ENCODE measurements at places on chromosomes 11 and 22. TPM values are rescaled to one million over a fixed set of nuclear protein-coding genes. Genes with fewer than 3 reads are reported as not detected.

C11orf86 gene
- not detected for total RNA-seq

DNA sequence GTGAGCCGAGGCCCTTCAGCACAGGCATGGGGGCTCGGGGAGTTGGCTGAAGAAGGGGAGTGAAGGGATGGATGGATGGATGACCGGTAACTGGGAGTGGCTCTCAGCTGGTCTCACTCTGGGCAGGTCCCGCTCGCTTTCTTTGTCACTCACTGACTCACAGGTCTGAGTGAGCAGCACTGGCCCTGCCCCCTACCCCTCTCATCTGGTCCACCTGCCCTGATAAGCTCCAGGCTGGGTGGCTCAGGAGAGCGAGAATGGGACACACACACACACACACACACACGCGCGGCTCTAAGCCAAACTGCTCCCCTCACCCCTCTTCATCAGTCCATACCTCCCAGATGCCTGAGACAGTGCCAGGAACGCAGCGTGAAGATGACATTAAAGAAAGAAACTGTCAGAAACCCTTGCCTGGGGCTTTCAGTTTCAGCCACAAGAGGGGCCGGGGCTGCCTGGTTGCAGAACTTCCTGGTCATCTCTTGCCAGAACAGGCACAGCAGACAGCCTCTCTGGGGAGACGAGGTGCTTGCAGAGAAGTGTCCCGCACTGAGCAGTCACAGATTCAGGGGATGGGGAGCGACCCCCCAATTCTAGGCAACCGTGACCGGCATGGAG lies 16.5 kb upstream of the SHISAL1 start:
- no peak overlapping the region for H3K27ac ChIP-seq
- H3K27me3 ChIP-seq = peaks cover 30% of the 10 kb centered on the region
- no peak overlapping the region for H3K4me3 ChIP-seq
- no peaks in the 10 kb centered on the region for H3K36me3 ChIP-seq

DNA sequence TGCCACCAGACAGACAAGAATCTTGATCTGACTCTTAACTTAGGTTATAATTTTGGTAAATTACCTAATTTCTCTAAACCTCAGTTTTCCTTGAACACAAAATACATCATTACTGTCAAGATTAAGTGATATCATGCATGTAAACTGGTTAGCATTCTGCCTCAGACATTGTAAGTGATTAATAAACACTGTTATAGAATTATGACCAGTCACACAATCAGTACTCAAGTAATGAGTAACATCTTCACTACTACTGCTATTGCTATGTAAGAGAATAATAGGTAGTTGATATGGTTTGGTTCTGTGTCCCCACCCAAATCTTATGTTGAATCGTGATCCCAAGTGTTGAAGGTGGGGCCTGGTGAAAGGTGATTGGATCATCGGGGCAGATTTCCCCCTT lies 218.9 kb downstream of the SBF2 start:
- H3K27ac ChIP-seq = no peak overlapping the region
- no peak for DNase-seq
- H3K4me3 ChIP-seq = no peak overlapping the region
- no peaks in the 10 kb centered on the region for H3K27me3 ChIP-seq
- H3K36me3 ChIP-seq = no peaks in the 10 kb centered on the region

ALDH3B1 gene
- total RNA-seq = 1.0 TPM

CPT1B gene
- 70.0 TPM for total RNA-seq

DNA sequence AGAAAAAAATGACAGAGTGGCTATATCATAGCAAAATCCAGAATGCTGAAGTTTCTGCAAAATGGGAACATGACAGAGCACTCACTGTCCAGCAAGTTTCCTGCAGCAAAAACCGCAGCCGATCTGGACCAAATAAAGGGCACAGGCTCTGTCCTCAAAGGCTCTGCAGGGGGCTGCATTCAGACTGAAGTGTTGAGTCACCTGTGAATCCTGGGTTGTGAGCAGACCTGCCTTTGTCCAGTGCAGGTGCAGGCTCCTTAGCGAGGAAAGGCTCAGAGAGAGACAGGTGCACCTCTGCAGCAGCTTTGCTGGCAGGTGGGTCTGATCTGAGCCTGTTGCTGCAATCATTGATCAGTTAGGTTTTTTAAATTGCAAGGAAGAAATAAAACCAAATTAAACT lies 29.3 kb upstream of the NFAM1 start:
- no peaks in the 10 kb centered on the region for H3K4me1 ChIP-seq
- no peaks in the 10 kb centered on the region for H3K36me3 ChIP-seq
- no peak for DNase-seq
- peaks cover 4% of the 10 kb centered on the region for H3K27me3 ChIP-seq

GRCh38 chr11:12789596-12790215 lies 115.5 kb downstream of the TEAD1 start:
- H3K36me3 ChIP-seq = no peaks in the 10 kb centered on the region
- H3K4me3 ChIP-seq = no peak overlapping the region
- H3K27me3 ChIP-seq = no peaks in the 10 kb centered on the region
- no peaks in the 10 kb centered on the region for H3K4me1 ChIP-seq
- no peak overlapping the region for H3K27ac ChIP-seq

DNA sequence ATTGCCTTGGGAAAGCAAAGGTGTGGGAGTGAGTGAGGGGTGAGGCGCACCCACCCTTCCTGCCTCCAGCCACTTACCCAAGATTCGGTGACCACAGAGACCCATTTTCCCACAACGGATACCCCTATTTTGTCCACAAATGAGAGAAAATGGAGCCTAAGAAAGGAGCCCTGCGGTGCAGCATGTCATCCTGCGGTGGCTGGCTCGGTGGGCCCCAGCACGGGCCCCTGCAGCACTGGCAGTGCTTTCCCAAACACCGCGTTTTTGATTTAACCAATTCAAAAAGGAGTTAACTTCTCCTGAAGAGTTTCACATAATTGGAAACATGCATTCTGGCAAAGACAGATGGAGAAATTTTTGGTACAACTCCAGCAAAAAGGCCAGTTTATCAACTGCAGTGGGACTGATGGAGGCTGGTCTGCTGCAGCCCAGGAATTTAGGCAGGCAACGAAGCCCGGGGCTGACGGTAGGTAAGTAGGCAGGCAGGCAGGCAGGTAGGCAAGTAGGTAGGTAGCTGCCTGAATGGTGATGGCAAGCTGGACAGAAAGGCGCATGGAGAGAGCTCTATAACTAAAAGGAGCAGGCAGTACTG lies 84.2 kb downstream of the FDX1 start:
- no peak overlapping the region for H3K27ac ChIP-seq
- no peak for DNase-seq
- H3K36me3 ChIP-seq = no peaks in the 10 kb centered on the region
- no peaks in the 10 kb centered on the region for H3K4me1 ChIP-seq
- no peaks in the 10 kb centered on the region for H3K27me3 ChIP-seq

- H3K27me3 ChIP-seq = no peaks in the 10 kb centered on the region
- no peak overlapping the region for H3K4me3 ChIP-seq
- no peaks in the 10 kb centered on the region for H3K36me3 ChIP-seq
Measured at GRCh38 chr11:35293035-35293434, 126.3 kb downstream of the SLC1A2 start.

DNA sequence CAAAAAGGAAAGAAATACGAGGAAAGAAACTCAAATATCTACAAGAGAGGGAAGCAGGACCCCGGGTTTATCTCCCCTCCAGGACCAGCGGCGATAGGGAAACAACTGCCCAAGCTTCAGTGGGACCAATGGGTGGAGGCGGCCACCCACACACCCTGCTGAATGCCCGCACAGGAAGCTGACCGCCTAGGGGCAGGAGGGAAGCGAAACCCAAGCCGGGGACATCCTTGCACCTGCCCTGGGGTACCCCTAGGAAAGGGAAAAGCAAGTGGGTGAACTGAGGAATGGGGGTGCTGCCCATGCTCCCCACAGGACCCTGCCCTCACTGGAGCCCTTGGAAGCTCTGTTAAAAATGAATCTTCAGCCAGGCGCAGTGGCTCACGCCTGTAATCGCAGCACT lies 27.6 kb upstream of the HMOX1 start:
- DNase-seq = no peak
- no peak overlapping the region for H3K27ac ChIP-seq
- no peak overlapping the region for H3K4me3 ChIP-seq
- H3K4me1 ChIP-seq = peaks cover 25% of the 10 kb centered on the region

- no peak for DNase-seq
- no peak overlapping the region for H3K4me3 ChIP-seq
- no peak overlapping the region for H3K27ac ChIP-seq
- H3K4me1 ChIP-seq = no peaks in the 10 kb centered on the region
- H3K36me3 ChIP-seq = no peaks in the 10 kb centered on the region
Measured at GRCh38 chr11:14112721-14113120, 150.2 kb downstream of the SPON1 start.

Data from CD4-positive, alpha-beta memory T cell (primary cell).